Heart left ventricle (tissue), 16 donors: ENCODE measurements at places on chromosomes 3 and 15. TPM values are rescaled to one million over a fixed set of nuclear protein-coding genes. Genes with fewer than 3 reads are reported as not detected.

The LMOD3 gene
- 196 TPM for total RNA-seq

DNA sequence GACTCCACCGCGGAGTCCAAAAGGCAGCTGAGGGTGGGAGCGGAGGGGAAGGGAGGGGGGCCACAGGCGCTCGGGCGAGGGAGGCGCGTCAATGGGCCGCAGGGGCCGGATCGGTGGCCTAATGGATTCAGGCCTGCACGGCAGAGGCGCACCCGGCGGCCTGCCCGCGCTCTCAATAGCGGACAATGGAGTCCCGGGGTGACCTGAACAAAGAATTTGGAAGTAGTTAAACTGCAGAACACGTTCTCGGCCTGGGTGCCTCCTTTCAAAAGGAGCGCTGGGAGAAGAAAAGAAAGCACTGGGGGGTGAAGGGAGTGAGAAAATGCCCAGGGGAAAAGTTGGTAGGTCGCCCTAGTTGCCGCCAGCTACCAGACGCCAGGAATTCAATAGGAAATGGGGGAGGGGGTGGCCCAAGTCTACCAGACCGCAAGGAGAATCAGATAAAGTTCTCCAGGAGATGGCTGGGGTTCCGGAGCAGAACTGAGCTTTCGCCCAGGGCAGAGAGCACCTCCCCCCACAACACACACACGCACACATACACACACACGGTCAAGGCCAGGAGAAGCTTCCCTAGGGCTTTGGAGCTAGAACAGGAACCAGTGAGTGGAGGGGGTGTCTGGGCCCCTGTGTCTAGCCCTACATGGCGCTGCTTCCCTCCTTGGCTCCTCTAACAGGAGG lies 25.8 kb upstream of the POLG start:
- DNase-seq, result no peak

DNA sequence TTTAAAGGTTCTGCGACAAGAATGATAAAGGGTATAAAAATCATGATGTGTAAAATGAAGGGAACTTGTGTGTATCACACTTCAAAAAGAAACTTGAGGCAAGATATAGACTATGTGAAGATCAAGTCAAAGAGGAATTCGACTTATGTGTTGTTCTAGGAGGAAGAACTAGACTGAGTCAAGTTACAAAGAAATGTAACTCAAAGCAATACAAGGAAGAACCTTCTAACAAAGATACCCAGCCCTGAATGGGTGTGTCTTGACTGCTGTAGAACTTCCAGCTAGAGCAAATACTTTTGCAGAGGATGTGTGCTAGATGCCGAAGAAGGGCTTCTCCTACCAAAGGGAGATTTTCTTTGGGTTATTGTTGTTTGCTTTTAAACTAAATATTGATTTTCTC lies 2.4 kb downstream of the SLC49A4 start:
- no peak for DNase-seq

The SEMA3G gene
- 13.6 TPM for total RNA-seq

GRCh38 chr3:188664795-188665194 lies 507.0 kb upstream of the TPRG1 start:
- no peak for DNase-seq

DNA sequence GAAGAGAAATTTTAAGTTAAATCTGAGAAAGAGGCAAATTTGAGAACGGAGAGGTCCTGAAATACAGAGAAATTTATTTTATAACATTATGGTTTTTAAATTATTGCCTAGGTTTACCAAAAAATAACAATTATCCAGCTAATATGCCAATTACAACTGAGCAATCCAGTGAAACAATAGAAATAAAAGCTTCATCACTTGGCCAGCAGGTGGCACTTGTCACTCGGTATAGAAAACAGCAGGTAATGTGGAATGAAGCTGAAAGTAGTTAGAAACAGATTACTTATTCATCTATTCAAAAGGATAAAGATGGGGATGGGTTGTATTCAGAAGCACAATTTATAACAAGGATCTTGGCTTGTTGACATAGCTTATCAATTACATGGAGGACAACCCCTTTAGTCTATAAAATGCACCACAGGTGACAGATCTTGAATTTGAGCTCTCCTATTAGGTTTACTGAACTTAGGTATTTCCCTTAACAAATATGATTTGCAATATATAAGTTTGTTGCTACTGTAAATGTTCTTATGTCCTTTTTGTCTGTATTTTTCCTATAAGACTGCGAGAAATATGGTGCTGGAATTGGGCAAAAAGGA lies 70.1 kb upstream of the GUCA1C start:
- peak; percentile 16 for DNase-seq

DNA sequence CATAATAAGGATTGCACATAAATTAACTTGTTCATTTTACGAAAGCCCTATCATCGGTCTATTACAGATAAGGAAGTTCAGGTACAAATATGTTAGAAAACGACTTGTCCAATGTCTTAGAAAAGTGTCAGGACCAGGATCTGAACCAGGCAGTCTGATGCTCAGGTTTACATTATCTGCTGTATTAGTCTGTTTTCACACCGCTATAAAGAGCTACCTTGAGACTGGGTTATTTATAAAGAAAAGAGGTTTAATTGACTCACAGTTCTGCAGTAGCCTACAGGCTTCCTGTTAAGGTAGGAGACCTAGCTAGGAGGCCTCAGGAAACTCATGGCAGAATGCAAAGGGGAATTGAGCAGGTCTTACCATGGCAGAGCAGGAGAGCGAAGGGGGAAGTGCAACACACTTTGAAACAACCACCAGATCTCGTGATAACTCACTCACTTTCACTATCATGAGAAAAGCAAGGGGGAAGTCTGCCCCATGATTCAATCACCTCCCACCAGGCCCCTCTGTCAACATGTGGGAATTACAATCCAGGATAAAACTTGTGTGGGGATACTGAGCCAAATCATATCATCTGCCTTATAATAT lies 45.8 kb upstream of the GOLIM4 start:
- no peak for DNase-seq

GRCh38 chr3:42980209-42980608 lies 1.1 kb downstream of the GASK1A start:
- DNase-seq, result no peak

DNA sequence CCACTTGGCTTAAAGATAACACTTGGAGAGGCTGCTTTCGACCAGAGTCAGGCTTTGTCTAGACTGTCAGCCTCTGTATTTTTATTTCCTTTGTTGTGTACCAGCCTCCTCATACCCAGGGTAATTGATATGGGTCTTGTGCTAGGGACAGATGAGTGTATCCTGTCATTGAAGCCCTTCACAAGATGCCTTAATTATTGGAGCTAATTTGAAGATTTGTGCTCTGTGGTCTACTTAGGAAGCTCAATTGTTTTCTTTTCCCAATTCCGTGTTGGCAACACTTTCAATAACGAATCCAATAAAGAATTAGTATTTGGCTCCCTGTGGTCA lies 60.5 kb upstream of the DPH6 start:
- no peak for DNase-seq

The KBTBD13 gene
- total RNA-seq, result 11.8 TPM

The UCN2 gene
- not detected for total RNA-seq

DNA sequence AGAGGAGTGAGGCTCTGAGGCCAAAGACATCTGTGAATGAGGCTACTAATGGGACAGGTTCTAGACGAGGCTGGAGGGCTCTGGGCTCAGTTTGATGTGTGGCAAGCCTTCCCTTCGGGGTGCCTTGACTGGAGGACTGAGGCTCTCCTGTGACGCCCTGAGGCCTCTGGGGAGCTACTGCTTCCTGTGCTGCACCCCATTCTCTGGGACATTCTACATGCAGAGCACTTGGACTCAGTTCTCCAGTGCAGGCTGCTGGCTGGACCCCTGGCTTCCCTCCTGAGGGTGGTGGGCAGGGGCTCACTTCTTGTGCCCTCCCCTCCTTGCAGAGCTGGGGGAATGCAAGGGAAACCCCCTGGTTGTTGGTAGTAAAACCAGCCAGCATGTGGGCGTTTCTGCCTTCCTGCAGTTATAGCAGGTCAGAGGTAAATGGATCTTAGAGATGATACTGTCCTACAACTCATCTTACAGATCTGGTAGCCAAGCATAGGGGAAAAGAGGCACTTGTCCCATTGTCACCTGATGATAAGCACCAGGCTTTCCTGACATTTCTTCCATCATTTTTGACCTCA lies 133.3 kb downstream of the CHDH start:
- DNase-seq, result no peak

GRCh38 chr3:184186184-184186901 lies at the start of gene ABCF3:
Gene ABCF3 (plus strand): TSS chr3:184186199. CDS start chr3:184186208, 9 bp downstream.
- peak; percentile 70 for DNase-seq

DNA sequence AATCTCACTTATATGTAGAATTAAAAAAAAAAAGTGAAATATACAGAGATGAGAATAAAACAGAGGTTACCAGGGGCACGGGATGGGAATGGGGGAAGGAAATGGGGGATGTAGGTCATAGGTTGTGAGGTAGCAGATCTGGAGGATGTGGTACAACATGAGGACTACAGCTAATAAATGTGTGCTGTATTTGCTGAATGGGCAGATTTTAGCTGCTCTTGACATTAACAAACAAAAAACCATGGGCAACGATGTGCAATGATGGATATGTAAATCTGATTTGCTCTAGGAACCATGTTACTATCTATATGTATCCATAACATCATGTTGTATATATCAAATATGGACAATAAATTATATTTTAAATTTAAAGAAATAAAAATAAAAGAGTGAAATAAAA lies 87.4 kb downstream of the FGF12 start:
- no peak for DNase-seq

- no peak for DNase-seq
Observed at GRCh38 chr15:85019815-85020590, 38.3 kb downstream of the PDE8A start.

GRCh38 chr15:93030430-93031102 lies 58.4 kb downstream of the RGMA start:
- DNase-seq, result no peak

The THAP10 gene
- total RNA-seq, result 5.3 TPM

- DNase-seq, result no peak
Observed at GRCh38 chr15:67818464-67818863, 6.8 kb upstream of the SKOR1 start.

DNA sequence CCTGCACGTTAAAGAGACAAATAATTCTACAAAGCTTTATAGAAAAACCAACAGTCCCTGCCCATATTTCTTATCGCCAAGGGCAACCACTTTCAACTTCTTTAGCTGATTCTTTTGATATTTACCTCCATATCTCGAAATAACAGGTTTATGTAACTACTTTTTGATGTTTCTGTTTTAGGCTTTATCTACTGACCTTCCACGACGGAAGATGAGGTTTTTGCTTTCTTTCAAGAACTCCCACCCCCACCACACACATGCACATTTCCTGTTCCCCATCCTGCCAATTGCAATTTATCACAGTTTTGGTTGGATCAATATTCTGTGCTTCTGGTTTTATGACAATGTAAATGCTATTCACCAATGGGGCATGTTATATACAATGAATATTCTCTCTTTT lies 330.4 kb upstream of the ICE2 start:
- DNase-seq, result no peak

DNA sequence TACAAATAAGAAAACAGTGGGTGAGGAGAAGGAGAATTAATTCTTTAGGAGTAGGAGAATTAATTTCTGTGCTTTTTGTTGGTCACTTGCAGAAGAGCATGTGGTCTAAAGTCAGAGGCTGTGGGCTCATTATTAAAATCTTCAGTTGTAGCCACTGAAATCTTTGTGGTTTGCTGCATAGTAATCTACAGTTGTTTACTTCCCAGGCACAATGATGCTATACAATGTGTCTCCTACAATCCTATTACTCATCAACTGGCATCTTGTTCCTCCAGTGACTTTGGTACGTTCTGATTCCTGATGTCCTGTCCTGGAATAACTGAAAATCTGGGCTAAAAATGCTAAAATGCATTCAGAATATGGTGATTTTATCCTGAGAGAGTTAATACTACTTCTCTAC lies 21.0 kb downstream of the IFT122 start:
- no peak for DNase-seq
